ENCODE measurements at places on chromosomes 2 and 18.

GRCh38 chr18:48359626-48360025 lies 49.6 kb downstream of the ZBTB7C start:
- no peak for DNase-seq

DNA sequence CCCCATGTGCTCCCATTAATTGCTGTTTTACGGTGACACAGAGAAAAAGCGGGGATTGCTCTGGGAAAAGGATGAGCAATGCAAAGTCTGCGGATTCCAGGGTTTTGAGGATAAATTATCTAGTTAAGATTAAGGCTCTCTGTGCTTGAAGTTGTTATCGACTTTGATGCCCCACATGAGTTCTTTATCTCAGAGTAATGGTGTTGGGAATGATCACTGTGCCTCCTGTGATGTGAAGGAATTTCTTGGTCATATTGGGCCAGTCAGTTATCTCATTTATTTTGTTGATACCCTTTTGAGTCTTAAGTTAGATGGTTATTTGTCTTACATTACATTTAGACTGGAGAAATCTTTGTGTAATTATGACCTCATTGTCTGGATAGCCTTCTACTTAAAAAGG lies 184.6 kb upstream of the MEX3C start:
- DNase-seq: no peak

- no peak for DNase-seq
Observed at GRCh38 chr2:196444442-196444841, 195.1 kb upstream of the CCDC150 start.

- DNase-seq: peak; percentile 62
Observed at GRCh38 chr2:8015848-8016600, 665.8 kb upstream of the ID2 start.

DNA sequence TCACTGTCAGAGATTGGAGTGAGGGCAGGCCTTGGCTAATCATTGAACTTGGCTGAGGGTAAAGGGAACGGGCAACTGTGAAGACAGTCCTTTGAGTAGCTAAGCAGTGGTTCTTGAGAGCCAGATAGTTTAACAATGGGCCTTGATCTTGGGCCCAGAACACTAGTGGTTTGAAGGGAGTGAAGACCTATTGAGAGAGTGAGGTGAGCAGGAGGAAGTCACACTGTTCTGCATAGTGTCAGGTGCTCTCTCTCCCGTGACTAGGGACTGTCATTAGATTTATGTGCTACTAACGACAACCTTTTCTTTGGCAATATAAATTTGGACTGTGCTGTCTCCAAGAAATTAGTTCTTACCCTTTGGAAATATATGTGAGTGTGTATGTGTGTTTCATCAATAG lies 44.6 kb upstream of the ALMS1 start:
- no peak for DNase-seq

DNA sequence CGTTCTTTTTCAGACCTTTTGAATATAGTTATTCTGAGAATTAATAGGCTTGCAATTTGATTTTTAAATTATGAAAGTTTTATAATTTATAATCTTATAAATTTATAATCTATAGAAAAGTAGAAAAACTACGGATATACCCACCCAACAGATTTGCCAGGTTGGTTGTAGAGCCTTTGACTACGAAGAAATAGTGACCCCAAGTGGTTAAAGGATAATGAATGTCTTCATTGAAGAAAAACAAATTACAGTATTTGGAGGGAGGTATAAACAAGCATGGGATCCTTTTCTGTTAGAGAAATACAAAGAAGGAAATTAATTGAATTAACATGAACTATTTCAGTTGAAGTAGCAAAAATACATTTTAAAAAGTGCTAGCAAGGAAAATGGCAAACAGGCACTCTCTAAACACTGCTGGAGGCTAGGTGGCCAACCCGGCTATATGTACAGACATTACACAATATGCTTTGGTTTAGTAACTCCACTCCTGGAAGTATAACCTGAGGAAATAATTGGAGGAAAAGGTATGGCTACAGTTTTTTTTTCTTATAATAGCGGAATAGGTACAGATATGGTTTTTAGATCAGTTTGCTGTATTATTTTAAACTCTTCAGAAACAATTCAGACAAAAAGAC lies 110.9 kb downstream of the MIB1 start:
- DNase-seq: peak; percentile 28

DNA sequence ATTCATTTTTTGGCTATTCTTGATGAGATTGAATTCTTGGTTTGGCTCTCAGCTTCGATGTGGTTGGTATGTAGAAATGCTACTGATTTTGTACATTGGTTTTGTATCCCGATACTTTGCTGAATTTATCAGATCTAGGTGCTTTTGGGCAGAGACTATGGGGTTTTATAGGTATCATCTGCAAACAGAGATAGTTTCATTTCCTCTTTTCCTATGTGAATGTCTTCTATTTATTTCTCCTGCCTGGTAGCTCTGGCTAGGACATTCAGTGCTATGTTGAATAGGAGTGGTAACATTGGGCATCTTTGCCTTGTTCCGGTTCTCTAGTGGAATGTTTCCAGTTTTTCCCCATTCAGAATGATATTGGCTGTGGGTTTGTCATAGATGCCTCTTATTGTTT lies 5.5 kb upstream of the TACR1 start:
- DNase-seq: no peak

- peak; percentile 17 for DNase-seq
Observed at GRCh38 chr18:10354241-10354811, 100.1 kb upstream of the APCDD1 start.

DNA sequence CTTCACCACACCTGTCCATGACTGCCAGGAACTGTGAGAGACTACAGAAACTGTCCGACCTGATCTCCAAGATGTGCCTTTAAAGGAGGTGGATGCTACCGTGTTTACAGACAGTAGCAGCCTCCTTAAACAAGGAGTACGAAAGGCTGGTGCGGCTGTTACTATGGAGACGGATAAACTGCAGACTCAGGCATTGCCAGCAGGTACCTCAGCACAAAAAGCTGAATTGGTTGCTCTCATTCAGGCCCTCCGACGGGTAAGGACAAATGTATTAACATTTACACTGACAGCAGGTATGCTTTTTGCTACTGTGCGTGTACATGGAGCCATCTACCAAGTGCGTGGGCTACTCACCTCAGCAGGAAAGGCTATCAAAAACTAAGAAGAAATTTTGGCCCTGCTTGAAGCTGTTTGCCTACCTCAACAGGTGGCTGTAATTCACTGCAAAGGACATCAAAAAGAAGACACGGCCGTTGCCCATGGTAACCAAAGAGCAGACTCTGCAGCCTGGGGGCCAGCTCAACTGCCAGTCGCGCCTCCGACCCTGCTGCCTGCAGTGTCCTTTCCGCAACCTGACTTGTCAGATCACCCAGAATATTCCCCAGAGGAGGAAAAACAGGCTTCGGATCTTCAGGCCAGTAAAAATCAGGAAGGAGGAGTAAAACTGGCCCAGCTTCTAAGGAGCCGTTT lies 30.9 kb downstream of the SKA1 start:
- DNase-seq: no peak

- DNase-seq: peak; percentile 52
Observed at GRCh38 chr2:198807131-198807530, 650.6 kb downstream of the SATB2 start.

DNA sequence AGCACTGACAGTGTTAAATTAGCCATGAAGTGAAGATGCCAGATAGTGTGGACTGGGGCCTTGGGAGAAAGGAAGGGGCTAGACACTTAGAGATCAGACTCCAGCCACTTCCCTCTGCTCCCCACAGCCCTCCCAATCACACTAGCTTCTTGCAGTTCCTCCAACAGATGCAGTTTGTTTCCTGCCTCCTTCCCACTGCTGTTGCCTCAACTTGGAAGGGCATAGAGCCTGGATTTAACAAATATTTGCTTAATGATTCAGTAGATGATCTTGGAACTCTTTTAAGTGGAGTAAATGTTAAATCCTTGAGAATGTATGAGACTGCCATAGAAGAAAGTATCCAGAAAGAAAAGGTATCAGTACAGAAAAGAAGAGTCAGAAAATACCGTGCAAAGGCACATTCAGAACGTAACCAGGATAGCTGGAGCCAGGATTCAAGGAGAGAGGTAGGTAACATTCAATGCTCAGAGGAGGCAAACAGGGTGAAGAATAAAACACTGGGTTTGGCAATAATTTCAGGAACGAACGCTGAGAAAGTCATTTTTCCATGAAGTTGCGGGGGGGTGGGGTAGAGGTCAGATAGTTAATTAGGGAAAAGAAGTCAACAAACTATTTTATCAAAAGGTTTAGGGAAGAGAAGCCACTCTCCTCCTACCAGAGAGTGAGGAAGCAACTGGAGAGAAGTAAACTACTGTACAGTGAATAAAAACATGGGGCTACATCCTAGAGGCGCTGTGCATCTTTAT lies 1.3 kb upstream of the BZW1 start:
- DNase-seq: peak; percentile 87

DNA sequence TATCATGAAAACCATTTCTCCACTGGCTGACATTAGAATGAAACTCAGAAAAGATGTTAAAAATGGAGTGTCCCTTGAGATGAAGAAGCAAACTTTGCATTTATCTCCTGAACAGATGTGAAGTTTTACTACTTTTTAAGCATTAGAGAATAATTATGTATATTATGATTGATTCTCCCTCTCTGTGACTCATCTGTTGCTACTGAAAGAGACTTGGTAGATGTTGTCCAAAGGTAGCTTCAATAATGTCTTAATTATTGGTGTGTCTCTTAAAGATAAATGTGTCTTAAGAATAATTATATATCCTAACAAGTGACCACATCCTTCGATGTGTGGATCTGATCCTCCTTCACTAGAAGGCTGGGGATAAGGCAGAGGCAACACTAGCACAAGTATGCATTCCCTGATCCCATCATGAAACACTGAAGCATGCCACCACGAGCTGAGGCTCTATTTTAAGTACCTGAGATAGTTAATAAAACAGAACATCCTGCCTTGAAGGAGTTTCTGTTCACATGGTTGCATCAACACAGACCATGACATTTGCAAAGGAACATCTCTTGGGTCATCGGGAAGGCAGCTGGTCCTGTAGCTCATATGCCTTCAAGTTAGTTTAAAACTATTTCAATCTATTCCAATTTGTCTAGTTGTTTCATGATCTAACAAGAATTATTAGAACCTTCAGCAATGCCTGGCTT lies 15.5 kb downstream of the RND3 start:
- no peak for DNase-seq

DNA sequence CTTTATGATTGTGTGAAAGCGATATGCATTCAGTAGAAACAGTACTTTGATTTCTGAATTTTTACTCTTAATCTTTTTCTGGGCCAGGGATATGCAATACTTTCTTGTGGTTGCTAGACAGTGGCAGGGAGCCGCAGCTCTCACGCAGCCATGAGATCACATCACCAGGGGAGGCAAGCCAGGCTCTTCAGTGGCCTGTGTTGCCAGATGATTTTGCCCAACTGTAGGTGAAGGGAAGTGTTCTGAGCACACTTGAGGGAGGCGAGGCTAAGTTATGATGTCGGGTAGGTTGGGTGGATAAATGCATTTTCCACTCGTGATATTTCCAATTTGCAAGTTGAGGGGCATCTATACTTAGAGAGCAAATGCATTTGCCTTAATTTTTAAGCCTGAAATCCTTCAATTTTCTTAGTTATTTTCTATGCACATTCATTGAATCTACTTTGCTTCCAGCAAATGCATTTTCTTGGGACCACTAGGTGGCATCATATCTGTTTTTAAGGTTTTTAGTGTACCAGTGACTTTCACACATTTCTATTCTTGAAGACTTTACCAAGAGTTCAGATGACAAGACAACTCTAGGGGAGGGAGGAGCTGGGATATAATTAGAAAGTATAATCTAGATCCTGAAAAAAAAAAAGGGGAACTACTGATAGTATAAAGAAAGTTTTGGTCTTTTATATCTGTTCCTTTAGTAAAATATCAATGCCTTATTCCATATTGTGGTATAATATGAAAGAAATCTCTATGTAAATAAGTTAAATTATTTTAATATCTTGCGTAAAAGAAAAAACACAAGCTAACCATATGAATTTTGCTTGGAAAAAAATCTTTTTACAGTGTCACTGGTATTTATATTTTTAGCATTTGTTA lies 643.3 kb downstream of the SOCS6 start:
- DNase-seq: peak; percentile 1

DNA sequence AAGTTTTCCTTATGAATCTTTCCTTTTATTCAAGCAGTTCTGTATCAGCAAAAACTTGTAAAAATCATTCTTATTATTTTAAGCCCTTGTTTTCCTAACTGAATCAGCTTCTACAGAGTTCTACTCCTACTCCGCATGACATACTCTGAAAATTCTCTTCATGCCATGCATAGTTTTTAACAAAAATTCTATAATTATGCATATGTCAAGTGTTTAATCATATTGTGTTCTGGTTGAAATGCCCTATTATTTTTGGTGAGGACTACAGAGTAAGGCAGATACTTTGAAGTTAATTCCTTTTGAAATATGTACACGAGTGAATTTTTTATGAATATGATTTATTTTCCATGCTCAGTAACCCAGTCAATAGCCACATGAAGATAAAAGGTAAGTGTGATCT lies 28.8 kb downstream of the ANKRD30B start:
- DNase-seq: peak; percentile 1

DNA sequence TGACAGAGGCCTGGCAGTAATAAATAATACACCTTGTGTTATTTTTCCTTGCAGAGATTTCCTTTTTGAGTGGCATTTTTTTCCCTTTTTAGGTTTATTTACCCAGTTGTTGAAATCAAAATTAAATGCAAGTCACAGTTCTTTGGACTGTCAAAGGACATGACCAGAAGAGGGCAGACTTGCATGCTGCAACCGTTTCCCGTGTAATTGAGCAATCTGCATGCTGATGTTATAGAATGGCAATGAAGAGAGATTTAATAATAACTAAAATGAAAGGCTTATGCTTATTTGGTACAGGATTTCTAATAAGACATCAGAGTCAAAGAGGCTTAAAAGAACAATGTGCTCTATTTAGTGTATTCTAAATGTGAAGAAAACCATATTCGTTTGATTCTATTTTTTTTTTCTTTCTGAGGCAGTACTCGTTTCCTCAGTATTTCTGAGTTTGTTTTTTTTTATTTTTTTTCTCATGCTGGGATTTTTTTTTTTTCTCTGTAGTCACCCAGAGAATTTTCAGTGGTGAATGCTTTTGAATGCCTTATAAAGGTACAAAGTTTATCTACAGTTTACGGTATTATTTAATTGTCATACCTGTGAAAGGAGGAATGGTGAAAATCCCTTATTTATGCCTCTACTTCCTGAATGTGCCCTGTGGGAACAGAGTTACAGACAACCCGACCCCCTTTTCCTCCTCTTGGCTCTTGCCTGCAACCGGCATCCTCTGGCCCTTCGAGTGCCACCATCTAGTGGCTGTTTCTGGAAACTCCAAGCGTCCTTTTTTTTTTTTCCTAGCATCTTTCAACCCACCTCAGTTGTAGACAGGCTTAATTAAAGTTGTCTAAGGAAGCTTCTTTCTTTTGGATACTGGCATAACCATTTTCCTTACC lies 368.5 kb downstream of the LRRTM1 start:
- peak; percentile 75 for DNase-seq

DNA sequence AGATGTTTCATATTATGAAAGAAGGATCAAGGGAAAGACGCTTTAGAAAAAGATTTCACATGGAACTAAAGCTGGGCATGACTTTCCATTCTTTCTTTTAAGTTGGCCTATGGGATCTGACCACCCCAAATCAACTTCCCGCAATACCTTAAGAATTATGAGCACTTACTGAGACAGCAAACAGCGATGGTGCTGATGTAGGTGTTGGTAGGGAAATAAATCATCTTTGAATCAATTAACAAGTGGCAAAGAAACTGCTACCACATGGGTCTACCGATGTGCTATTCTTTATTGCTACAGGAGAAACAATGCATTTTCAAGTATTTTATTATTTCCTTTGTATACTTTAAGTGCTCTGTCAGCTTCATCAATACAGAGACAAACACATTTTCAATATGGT lies 239.6 kb downstream of the PIEZO2 start:
- no peak for DNase-seq

- DNase-seq: no peak
Observed at GRCh38 chr2:138779406-138779780, 797 bp downstream of the NXPH2 start.

Measured in AG10803 (cell line).